ENCODE measurements at places on chromosomes 1 and 21.

GRCh38 chr1:207810173-207810572, 58.3 kb downstream of the CD46 start:
- DNase-seq = no peak

- DNase-seq = no peak
Observed at GRCh38 chr1:3319874-3320245, 134.6 kb upstream of the ARHGEF16 start.

GRCh38 chr1:35448344-35448801, 108.8 kb downstream of the KIAA0319L start:
- DNase-seq = no peak

GRCh38 chr21:45237401-45237800, 50.3 kb downstream of the POFUT2 start:
- DNase-seq = no peak

- no peak for DNase-seq
Observed at GRCh38 chr1:232813097-232813496, 7.9 kb downstream of the MAP10 start.

GRCh38 chr21:36323032-36323431, 3.0 kb downstream of the MORC3 start:
- no peak for DNase-seq

GRCh38 chr1:99867682-99868081, 17.5 kb downstream of the AGL start:
- DNase-seq = no peak
